ENCODE measurements at places on chromosomes 6 and 20. TPM values are rescaled to one million over a fixed set of nuclear protein-coding genes. Genes with fewer than 3 reads are reported as not detected.

ENPP5 gene
- total RNA-seq: 4.7 TPM

ENPP3 gene
- 0.31 TPM for total RNA-seq

CLDN20 gene
- not detected for total RNA-seq

HLA-DPA1 gene
- 18.6 TPM for total RNA-seq

SOX4 gene
- total RNA-seq: 27.3 TPM

AARS2 gene
- 11.3 TPM for total RNA-seq

PXDC1 gene
- total RNA-seq: 15.3 TPM

CRIP3 gene
- total RNA-seq: 1.1 TPM

HEY2 gene
- total RNA-seq: 6.1 TPM

DEF6 gene
- 6.1 TPM for total RNA-seq
